ENCODE measurements at places on chromosomes 4 and X.

GRCh38 chrX:13092455-13092941, 48.1 kb upstream of the FAM9C start:
- peak; percentile 81 for DNase-seq

DNA sequence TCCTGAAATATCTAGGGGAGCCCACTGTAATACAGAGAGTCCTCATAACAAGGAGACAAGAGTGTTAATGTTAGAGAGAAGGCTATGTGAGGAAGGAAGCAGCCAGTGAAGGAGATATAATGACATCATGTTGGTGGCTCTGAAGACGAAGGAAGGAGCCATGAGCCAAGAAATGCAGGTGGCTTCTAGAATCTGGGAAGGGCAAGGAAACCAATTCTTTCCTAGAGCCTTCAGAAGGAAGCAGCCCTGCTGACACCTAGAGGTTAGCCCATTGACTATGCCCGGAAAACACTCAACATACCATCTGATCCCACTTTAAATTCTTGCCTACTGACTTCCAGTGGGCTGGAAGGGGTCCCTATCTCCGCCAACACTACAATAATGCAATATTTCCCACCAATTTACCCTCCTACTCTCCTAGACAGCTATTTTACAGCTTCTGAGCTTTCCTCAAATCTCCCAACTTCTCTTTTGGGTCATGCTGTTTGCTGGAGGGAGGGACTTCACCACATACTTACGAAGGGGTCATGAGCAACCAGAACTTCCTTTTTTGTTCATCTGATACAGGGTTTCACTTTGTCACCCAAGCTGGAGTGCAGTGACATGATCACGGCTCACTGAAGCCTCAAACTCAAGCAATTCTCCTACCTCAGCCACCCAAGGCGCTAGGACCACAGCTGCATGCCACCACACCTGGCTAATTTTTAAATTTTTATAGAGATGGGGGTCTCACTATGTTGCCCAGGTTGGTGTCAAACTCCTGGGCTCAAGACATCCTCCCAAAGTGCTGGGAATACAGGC, 25.2 kb upstream of the G3BP2 start:
- DNase-seq: peak; percentile 8

DNA sequence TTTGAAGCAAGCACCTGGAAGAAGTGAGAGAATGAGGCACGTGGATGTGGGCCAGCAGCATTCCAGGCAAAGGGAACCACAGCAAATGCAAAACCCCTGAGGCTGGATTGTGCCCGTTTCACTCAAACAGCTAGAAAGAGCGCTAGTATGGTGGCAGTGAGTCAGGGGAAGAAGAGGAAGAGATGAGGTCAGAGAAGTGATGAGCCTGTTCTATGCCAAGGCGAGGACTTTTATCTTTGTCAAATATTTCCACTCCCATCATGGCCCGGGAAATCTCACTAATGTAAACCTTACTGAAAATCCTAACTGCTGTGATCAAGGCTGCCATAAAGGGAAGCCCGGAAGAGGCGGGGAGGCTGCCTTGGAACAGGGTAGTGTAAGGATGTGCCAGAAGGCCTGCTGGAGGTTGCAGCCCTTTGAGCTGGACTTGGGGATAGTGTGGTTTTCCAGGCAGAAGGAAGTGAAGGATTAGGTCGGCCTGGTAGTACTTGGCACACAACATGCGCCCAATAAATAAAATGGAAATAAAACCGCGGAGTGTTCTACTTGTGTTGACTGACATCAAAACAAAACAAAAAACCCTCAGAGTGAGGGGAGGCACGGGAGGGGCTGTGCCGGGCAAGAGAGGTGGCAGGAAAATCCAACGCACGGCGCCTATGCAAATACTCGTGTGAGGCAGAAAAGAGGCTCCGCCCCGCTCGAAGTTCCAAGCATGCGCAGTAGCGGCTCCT, 1.2 kb upstream of the CDK16 start:
- peak; percentile 29 for DNase-seq

GRCh38 chrX:71181558-71181909, 36.9 kb downstream of the NLGN3 start:
- DNase-seq: peak; percentile 38

GRCh38 chrX:115679460-115679859, 118.5 kb downstream of the PLS3 start:
- DNase-seq: no peak

GRCh38 chrX:39331082-39331704, 529.9 kb downstream of the MID1IP1 start:
- peak; percentile 26 for DNase-seq

DNA sequence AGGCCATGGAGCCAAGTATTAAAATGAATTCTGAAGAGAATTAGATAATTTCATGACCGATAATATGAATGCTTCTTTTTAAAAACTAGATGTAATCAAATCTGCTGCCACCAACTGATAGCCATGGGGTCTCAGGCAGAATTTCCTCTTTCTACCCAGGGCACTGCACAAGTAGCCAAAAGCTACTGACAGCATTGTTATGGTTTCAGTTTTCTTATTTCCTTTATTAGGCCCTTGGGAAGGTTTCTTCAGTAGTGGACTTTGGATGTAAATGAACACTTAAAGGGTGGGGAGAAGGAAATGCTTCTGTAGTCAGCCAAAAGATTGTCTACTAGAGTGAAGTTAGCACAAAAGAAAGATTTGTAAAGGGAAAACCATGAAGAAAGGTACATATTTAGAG, 686.0 kb downstream of the ADGRL3 start:
- no peak for DNase-seq

GRCh38 chr4:140807491-140808252, 51.5 kb upstream of the TBC1D9 start:
- DNase-seq: no peak

DNA sequence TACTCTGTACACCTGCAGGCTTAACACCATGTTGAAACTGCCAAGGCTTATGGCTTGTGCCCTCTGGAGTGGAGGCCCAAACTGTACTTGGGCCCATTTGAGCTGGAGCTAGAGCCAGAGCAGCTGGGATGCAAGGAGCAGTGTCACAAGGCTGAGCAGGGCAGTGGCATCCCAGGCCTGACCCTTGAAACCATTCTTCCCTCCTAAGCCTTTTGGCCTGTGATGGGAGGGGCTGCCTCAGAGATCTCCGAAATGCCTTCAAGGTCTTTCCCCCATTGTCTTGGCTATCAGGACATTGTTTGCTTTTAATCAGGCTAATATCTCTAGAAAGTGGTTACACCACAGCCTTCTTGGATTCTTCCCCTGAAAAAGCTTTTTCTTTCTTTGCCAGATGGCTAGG, 10.9 kb upstream of the PNMA5 start:
- no peak for DNase-seq

DNA sequence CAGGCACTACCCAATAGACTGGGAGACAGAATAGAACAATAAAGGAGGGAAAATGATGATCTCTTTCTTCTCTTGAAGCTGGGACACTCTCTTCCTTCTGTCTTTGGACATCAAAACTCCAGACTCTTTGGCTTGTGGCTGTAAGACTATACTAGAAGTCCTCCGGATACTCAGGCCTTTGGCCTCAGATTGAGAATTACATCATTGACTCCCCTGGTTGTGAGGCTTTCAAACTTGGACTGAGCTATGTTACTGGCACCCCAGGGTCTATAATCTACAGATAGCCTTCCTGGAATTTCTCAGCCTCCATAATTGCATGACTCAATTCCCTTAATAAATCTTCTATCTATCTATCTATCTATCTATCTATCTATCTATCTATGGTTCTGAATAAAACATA, 294.2 kb upstream of the CT83 start:
- DNase-seq: no peak

DNA sequence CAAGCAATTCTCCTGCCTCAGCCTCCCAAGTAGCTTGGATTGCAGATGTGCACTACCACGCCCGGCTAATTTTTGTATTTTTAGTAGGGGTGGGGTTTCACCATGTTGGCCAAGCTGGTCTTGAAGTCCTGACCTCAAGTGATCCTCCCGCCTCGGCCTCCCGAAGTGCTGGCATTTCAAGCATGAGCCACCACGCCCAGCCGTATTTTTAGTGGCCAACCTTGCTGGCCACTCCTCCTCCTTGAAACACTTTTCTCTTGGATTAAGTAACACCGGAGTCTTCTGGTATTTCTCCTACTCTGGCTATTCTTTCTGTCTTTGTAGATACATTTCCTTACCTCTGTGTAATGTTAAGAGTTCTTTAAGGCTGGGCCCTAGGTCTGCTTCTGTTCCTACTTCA, 11.1 kb upstream of the RPL39 start:
- no peak for DNase-seq

GRCh38 chrX:14209034-14209433, 179.3 kb upstream of the GEMIN8 start:
- DNase-seq: no peak

DNA sequence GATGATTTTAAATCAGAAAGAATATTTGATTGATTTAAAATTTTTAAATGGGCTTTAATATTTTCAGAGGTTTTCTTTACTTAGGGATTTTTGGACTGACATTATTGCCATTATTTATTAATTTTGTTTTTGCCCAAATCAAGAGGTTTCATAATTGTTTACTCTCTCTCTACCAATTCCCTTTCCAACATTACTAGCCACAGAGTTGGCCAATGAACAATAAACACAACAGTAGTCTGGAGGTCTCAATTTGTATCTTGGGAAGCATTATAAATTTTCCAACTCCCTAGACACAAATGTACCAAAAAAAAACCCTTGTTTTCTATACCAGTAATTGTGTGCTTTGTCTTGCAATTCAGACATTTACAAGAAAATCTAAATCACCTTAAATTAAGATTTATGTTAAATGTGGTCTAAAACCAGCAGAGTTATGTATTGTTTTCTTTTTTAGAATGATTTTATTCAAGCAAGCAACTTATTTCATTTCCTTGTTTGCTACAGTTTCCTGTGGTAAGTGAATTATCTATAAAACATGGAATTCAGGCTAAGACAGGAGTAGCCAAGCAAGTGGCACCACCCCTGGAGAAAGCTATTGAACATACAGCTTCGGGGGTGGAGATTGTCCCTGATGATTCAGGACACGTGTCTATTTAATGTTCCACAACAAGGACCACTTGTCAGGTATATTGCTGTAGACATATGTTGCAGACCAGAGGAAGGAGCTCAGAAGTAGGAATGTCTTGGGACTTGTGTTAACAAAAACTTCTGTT, 622 bp downstream of the KLKB1 start:
- DNase-seq: no peak

Data from CD4-positive, alpha-beta T cell treated with Interleukin-17A for 4 hours (primary cell).